Naive thymus-derived CD4-positive, alpha-beta T cell (primary cell): ENCODE measurements at places on chromosomes 7 and 10. TPM values are rescaled to one million over a fixed set of nuclear protein-coding genes. Genes with fewer than 3 reads are reported as not detected.
A peak's percentile ranks its signal among the peaks of the same experiment; 100 is the strongest.

GRCh38 chr10:6052247-6053221, 9.6 kb downstream of the IL2RA start:
- peaks cover 43% of the 10 kb centered on the region for H3K4me1 ChIP-seq
- peak overlapping the region; percentile 28 for H3K4me3 ChIP-seq
- peak overlapping the region; percentile 79 for H3K27ac ChIP-seq
- DNase-seq, result no peak
- H3K27me3 ChIP-seq, result no peaks in the 10 kb centered on the region

DNA sequence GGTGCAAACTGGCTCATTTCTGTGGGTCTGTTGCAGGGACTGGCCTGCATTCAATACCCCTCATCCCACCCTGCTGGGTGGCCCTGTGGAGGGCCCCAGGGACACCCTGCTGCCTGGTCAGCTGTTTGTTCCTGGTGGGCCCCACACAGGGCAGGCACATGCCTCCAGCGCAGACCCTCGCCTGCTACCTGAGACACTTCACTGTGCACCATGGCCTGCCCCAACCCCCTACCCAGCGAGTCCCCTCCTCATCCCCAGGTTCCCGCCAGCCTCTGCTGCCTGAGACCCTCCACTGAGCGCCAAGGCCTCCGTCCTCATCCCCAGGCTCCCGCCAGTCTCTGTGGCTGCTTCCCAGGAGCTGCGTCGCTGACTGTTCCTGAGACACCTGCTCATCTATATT, 16.8 kb downstream of the GPR146 start:
- no peak overlapping the region for H3K4me3 ChIP-seq
- DNase-seq, result no peak
- H3K27me3 ChIP-seq, result no peaks in the 10 kb centered on the region
- H3K27ac ChIP-seq, result no peak overlapping the region

- no peaks in the 10 kb centered on the region for H3K4me1 ChIP-seq
- no peak overlapping the region for H3K4me3 ChIP-seq
- H3K27ac ChIP-seq, result no peak overlapping the region
- DNase-seq, result no peak
Observed at GRCh38 chr10:83585686-83586085, 553.6 kb upstream of the GHITM start.

DNA sequence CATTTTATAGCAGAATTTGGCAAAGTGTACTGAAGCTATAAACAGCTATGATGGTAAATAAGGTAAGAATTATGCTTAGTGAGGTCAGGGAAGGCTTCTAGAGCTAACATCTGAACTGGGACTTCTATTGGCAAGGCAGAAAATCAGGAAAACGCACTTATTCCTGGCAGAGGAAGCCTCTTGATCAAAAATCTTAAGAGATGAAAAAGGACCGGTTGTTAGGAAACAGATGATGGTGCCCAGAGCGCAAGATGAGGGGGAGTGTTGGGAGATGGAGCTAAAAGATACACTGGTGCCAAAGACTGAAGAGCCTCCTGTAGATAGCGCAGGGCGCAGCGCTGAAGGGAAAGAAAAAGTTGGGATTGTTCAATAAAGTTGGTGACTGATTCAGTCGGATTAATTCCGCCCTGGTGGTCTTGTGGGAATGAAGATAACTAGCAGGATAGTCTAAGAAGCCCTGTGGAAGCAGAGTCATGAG, 550 bp upstream of the CALU start:
- peak overlapping the region; percentile 85 for H3K27ac ChIP-seq
- no peaks in the 10 kb centered on the region for H3K27me3 ChIP-seq
- H3K4me3 ChIP-seq, result peak overlapping the region; percentile 86
- no peaks in the 10 kb centered on the region for H3K36me3 ChIP-seq

DNA sequence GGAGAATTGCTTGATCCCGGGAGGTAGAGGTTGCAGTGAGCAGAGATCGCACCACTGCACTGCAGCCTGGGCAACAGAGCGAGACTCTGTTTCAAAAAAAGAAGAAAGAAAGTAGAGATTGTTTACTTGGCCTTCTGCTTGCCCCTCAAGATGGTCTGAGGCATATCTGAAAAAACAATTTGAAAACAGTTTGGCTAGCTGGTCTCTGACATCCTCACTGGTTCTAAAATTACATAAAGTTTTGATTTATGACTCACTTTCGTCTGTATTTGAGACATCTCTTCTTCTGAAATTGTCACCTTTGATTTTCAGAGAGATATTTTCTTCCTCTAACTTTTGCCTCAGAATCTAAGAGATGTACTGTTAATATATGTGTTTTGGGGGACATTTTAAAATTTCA, 49.6 kb upstream of the HELLS start:
- no peak overlapping the region for H3K27ac ChIP-seq
- DNase-seq, result no peak
- H3K4me1 ChIP-seq, result no peaks in the 10 kb centered on the region

- peak overlapping the region; percentile 47 for H3K4me3 ChIP-seq
- H3K36me3 ChIP-seq, result no peaks in the 10 kb centered on the region
- H3K27me3 ChIP-seq, result no peaks in the 10 kb centered on the region
- no peak overlapping the region for H3K27ac ChIP-seq
- peak; percentile 34 for DNase-seq
- H3K4me1 ChIP-seq, result peaks cover 46% of the 10 kb centered on the region
Observed at GRCh38 chr10:101839416-101840063, 4.1 kb downstream of the KCNIP2 start.

DNA sequence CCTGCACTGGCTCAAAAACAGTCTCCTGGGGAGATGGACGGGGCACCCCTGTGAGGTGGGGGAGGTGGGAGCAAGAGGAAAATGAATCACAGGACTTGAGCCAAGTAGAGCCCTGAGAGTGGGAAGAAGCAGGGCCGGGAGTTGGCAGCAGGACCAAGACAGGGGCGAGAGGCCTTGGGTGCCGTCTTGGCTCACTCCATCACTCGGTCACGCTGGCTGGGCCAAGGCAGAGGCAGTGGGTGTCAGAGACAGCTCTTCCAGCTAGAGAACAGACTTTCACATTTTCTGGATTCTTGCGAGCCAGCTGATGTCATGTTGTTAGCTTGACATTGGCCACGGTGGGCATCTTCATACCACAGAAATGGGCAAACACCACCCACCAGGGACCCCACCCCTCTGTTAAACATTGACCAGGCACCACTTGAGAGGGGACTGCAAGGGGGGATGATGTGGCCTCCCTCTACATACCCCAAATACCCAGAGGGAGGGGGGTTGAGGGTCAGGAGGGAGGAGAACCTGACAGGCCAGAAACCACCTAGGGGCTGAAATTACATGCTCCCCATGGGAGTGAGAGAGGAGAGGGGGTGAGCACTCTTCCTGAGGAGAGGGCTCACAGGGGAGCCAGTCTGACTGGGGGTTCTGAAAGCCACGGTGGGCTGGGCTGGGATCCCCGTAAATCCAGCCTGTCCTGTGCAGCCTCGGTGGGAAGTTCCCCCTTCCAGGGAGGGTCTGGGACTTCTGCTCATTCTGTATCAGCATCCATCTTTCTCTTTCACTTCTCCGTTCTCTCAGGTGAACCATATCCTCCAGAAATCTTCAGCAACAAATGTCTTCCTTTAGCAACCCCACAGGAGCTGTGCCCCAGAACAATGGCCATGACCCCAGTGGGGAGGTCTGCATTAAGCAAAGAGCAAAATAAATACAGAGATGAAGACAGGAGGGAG, 19.6 kb downstream of the CAMK2B start:
- H3K36me3 ChIP-seq, result no peaks in the 10 kb centered on the region
- H3K27me3 ChIP-seq, result no peaks in the 10 kb centered on the region
- peak; percentile 13 for DNase-seq
- no peak overlapping the region for H3K4me3 ChIP-seq
- peaks cover 4% of the 10 kb centered on the region for H3K4me1 ChIP-seq
- H3K27ac ChIP-seq, result no peak overlapping the region

The CUZD1 gene
- polyA plus RNA-seq, result 3.8 TPM

DNA sequence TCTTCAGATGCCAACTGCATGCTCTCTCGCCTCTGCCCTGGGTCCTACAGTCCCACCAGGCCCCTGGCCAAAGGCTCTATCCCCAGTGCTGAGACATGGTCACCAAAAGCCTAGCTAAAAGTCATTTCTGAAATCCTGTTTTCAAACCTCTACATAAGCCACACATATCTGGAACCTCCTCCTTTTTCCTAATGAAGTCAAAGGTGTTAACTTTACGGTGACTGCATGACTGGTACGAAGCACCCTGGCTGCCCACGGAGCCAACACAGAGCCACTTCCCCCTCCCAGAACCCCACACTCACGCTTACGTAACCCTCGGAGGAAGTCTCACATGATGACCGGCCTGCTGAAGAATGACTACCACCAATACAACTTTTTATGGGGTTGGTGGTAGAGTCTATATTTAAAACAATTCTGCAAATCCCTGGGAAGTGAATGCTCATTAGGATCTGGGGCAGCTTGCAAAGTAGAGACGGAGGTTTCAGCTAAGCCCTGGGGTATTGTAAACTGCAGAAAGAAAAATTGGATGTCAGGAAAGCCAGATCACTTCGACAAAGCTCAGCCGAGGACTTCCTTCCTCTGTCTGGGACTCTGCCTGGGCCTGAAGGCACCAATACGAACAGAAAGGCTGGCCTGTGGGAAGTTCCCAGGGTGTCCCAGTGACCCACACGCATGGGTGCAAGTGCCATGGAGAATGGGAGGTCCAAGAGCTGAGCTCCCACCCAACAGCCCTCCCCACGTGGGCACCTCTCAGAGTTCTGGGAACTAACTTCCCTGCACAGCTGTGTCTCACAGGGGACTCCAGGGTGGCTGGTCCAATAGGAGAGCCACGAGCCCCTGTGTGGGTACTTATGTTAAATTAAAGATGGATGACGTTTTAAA, 50.7 kb downstream of the PDGFA start:
- H3K4me3 ChIP-seq, result no peak overlapping the region
- peaks cover 12% of the 10 kb centered on the region for H3K4me1 ChIP-seq
- H3K27ac ChIP-seq, result no peak overlapping the region
- no peaks in the 10 kb centered on the region for H3K27me3 ChIP-seq
- DNase-seq, result no peak

- peak; percentile 82 for DNase-seq
- no peak overlapping the region for H3K4me3 ChIP-seq
- H3K4me1 ChIP-seq, result peaks cover 15% of the 10 kb centered on the region
Observed at GRCh38 chr10:62779487-62780248, 24.9 kb upstream of the ADO start.

DNA sequence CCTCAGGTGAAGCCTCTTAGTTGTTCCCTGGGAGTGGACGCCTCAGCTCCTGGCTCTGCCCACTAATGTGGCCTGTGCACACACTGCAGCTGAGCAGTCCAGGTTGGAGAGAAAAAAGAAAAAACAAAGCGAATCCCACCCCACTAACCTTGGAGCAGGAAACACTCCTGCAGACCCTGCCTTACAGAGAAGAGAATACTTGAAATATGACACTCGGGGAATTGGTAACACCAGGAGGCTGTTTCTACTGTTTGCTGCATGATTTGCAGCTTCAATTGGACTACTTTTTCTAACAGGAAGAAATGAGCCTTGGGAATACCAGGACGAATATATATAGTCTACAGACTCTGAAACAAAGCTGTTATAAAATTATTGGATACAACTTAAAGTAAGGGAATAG, 22.2 kb downstream of the CDHR3 start:
- H3K27me3 ChIP-seq, result no peaks in the 10 kb centered on the region
- no peaks in the 10 kb centered on the region for H3K36me3 ChIP-seq
- H3K4me3 ChIP-seq, result no peak overlapping the region
- H3K4me1 ChIP-seq, result no peaks in the 10 kb centered on the region

The PRPS1L1 gene
- not detected for polyA plus RNA-seq

The PRXL2A gene
- 15.4 TPM for polyA plus RNA-seq

- no peaks in the 10 kb centered on the region for H3K36me3 ChIP-seq
- H3K27me3 ChIP-seq, result no peaks in the 10 kb centered on the region
- H3K4me3 ChIP-seq, result no peak overlapping the region
- no peaks in the 10 kb centered on the region for H3K4me1 ChIP-seq
Observed at GRCh38 chr10:8312079-8312478, 257.6 kb downstream of the GATA3 start.

DNA sequence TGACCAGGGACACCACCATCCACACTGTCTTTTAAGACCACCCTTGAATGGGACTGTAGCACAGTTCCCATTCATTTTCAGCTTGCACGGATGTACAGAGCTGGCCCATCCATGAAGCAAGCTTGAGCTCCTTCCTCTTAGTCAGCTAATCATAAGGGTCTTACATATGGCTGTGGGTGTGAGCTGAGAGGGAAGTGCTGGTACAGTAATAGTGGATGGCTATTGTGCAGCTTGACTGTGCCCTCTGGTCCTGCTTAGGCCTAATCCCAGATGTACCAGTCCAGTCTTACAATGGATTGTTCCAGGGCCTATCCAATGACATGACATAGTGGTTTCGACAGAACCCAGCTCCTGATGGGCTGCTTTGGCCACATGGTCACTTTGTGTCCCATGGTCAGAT, 96.9 kb upstream of the ZNF438 start:
- H3K36me3 ChIP-seq, result no peaks in the 10 kb centered on the region
- H3K4me1 ChIP-seq, result no peaks in the 10 kb centered on the region
- no peak overlapping the region for H3K27ac ChIP-seq

The ICA1 gene
- 0.46 TPM for polyA plus RNA-seq

The MRLN gene
- not detected for polyA plus RNA-seq

DNA sequence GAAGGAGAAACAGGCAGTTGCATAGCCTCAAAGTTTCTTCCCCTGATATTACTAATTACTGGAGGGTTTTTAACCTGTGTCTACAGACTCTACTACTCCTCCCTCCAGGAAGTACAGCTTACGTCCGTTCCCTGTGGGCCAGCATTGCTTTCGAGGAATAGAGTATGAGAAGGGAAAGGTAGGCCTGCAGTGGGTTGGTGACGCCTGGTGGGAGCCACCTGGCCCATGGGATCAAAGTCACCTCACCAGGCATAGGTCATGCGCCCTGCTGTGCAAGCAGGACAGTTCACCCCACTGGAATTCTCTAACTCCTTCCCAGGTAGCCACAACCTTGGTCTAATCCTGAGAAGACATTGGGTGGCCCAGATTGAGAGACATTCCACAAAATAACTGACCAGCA, 29.8 kb downstream of the LMTK2 start:
- no peak overlapping the region for H3K27ac ChIP-seq
- H3K4me3 ChIP-seq, result no peak overlapping the region
- H3K36me3 ChIP-seq, result peaks cover 34% of the 10 kb centered on the region

The GBX1 gene
- polyA plus RNA-seq, result not detected

GRCh38 chr10:43160921-43161255, 22.6 kb downstream of the CSGALNACT2 start:
- H3K27ac ChIP-seq, result no peak overlapping the region
- no peaks in the 10 kb centered on the region for H3K27me3 ChIP-seq
- no peak for DNase-seq
- peaks cover 2% of the 10 kb centered on the region for H3K4me1 ChIP-seq

DNA sequence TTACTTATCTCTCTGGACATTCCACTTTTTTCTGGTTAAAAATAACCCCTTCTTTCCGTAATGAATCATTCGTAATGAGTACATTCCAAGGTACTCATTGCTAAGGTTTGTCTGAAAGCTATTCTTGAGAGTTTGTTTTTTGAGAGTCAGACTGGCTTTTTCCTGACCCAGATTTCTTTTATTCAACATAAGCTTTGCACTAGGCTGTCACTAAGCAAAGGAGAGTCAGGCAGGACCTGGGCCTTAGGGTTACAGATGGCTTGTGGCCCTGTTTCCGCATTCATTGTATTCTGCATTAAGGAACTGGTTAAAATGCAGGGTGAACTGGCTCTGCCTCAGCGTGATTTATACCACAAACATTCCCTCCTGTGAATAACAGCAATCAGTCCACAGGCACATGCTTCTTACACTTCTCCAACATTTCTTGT, 84.1 kb downstream of the POM121L12 start:
- no peak overlapping the region for H3K4me3 ChIP-seq
- H3K27ac ChIP-seq, result no peak overlapping the region
- H3K36me3 ChIP-seq, result no peaks in the 10 kb centered on the region
- no peak for DNase-seq
- H3K27me3 ChIP-seq, result no peaks in the 10 kb centered on the region
- H3K4me1 ChIP-seq, result no peaks in the 10 kb centered on the region

The ANKRD61 gene
- polyA plus RNA-seq, result 0.29 TPM

The SNX10 gene
- polyA plus RNA-seq, result 11.3 TPM
